Esophagus mucosa (tissue), 1 donor: ENCODE measurements at places on chromosomes 5 and 9.
A peak's percentile ranks its signal among the peaks of the same experiment; 100 is the strongest.

- ATAC-seq: peak; percentile 90
These were observed 14.3 kb downstream of the CD180 start for GRCh38 chr5:67182301-67182790.

- ATAC-seq: no peak
These were observed 218.4 kb downstream of the MED10 start for GRCh38 chr5:6159832-6160430.

DNA sequence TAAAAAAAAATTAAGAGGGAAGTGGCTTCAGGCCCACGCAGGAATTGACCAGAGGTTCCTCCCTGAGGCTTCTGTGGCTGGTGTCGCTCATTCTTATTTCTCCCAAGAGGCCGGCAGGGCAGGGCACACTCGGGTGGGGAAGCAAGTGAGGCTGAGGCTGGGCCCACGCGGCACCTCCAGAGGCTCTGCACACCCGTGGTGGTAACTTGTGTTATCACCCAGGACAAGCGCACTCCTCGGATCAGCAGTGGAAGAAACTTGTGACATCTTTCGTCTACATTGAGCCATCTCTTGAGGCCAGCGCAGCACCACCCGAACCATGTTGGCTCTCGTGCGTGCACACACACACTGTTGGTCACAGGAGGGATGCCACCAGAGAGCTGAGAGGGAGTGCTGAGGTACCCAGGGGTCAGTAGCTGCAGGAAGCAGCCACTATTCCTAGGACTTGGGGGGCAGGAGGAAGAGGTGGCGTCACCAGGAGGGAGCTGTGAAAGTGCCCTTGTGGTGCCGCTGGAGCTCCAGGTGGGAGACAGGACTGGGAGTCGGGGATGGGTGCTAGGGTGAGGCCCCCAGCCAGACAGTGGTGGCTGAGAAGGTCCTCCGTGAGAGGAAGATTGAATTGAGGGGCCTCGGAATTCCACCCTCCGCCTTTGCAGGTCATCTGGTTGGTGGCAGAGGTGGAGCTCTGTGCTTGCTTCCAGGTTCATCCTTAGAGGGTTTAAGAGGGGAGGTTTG lies 6.4 kb downstream of the NDUFS6 start:
- ATAC-seq: no peak

- ATAC-seq: no peak
These were observed 33.4 kb downstream of the SYK start for GRCh38 chr9:90834828-90835595.

- ATAC-seq: no peak
These were observed 177.3 kb upstream of the C9orf72 start for GRCh38 chr9:27750566-27750965.

- peak; percentile 28 for ATAC-seq
These were observed 631 bp downstream of the CFAP77 start for GRCh38 chr9:132410642-132411041.

DNA sequence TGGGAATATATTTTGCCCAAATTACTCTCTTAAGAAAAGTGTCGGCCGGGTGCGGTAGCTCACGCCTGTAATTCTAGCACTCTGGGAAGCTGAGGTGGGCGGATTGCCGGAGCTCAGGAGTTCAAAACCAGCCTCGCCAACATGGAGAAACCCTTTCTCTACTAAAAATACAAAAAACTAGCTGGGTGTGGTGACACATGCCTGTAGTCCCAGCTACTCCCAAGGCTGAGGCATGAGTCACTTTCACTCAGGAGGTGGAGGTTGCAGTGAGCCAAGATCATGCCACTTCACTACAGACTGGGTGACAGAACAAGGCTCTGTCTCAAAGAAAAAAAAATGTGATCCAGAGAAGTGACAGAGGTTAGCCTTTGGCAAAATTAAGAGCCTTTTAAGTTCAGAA lies 26.4 kb upstream of the TMEM171 start:
- peak; percentile 85 for ATAC-seq

DNA sequence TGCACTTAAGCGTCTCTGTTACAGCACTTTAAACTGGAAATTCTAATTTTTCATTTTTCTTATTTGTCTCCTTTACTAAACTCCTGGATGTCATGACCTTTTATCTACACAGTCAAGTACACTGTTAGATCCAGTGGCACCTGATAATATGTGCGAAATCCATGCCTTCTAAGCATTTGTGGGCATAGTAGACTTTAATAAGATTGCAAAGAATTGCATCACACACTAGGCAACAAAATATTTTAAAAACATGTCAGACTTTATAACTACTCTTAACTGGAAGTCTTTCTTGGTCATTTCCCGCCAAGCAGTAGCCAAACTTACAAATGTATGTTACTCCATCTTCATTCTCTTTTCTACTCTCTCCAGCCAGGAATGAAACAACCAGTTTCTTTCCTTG lies 5.0 kb upstream of the SPINK1 start:
- ATAC-seq: no peak

DNA sequence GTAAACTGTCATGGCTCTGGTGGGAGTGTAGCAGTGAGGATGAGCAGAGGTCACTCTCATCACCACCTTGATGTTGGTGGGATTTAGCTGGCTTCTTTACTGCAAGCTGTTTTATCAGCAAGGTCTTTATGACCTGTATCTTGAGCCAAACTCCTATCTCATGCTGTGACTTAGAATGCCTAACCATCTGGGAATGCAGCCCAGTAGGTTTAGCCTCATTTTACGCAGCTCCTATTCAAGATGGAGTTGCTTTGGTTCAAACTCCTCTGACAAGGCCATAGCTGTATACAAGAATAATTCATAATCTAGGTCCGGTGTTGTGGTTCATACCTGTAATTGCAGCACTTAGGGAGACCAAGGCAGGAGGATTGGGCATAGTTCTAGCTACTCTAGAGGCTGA lies 85.1 kb downstream of the ARRDC3 start:
- ATAC-seq: no peak

DNA sequence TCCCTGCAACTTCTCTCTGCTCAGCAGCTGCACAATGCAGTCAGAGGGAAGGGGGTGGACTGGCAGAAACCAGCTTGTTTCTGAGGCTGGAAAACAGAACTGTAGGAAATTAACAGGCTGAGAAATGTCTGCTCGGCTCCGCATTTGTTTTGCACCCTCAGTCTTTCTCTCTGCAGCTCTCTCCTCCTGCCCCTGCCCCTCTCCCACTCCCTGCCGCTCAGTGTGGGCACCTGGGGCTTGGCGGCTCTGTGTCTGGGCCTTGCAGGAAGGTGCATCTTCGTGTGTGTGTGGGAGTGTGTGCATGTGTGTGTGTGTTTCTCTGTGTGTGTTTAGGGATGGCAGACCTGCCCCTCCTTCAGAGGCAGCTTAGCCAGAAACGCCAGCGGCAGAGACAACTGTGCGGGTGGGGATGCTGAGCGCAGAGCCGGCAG lies 53.0 kb downstream of the PCDH1 start:
- ATAC-seq: no peak

DNA sequence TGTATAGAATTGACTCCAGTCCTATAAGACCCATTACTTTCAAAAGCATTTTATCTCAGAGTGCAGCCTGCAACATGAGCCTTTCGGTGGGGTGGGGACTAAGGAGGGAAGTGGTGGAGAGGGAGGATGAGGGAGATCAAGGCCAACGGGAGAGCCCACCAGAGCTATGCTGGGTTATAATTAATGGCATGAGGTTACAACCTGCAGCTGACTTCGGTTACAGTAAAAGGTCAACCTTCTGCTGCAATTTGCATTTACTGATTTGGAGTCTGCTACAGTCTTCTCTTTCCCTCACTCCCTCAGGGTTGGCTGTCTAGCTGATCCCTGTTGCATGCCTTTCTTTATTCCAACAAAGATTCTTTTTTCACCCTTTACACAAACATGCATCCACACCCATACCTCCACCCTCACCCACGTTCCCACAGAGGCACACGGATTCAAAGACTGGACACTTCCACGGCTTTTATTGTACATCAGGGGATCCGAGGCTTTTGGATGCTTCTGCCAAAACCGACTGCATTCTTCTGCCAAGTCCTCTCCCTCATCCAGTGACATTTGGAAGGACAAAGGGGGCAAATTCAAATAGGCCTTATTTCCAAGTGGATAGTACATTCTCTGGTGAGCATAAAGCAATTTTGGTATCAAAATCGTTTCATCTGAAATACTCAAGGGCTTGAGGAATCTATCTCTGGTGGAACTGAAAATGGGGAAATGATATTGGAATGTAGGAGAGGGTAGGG lies 381.2 kb downstream of the NFIB start:
- no peak for ATAC-seq

DNA sequence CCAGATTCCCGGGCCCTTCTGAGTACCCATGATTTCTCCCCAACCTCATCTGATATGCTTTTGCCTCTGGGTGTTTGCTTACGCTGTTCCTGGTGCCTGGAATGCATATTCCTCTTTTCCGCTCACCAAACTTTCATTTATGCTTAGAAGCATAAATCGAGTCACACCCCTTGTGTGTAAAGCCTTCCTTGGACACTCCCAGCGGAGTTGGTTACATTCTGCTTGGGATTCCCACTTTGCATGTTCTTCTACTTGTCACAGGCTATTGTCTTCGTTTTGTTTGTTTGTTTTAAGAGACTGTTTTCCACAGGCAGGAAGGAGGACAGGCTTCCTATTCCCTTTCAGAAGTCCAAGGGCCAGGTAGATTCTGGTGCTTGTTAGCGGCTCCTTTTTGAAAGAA lies 76.5 kb downstream of the SEC61B start:
- ATAC-seq: no peak

GRCh38 chr9:72213906-72214305 lies 64.7 kb downstream of the GDA start:
- ATAC-seq: no peak

GRCh38 chr9:87178302-87178701 lies 231.0 kb upstream of the GAS1 start:
- ATAC-seq: no peak

- ATAC-seq: no peak
These were observed 41.5 kb downstream of the HACD4 start for GRCh38 chr9:20989923-20990341.

GRCh38 chr9:130472184-130472705 lies 27.5 kb downstream of the ASS1 start:
- ATAC-seq: no peak

DNA sequence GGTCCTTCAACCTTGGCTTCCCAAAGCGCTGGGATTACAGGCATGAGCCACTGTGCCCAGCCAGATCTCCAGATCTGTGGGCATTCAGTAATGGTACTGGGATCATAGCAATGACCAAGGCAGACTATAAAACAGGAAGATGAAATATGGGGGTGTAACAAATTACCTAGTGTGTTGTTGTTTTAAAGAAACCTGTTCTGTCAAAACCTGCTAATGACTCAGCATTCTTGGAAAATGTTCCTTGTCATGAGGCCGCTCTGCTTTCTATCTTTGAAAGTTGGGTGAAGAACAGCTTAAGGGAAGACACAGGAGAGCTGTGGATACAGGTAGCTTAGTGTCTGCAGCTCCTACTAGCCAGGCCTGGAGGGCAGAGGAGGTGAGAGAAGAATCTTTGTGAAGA lies 19.4 kb downstream of the TARS1 start:
- peak; percentile 89 for ATAC-seq

DNA sequence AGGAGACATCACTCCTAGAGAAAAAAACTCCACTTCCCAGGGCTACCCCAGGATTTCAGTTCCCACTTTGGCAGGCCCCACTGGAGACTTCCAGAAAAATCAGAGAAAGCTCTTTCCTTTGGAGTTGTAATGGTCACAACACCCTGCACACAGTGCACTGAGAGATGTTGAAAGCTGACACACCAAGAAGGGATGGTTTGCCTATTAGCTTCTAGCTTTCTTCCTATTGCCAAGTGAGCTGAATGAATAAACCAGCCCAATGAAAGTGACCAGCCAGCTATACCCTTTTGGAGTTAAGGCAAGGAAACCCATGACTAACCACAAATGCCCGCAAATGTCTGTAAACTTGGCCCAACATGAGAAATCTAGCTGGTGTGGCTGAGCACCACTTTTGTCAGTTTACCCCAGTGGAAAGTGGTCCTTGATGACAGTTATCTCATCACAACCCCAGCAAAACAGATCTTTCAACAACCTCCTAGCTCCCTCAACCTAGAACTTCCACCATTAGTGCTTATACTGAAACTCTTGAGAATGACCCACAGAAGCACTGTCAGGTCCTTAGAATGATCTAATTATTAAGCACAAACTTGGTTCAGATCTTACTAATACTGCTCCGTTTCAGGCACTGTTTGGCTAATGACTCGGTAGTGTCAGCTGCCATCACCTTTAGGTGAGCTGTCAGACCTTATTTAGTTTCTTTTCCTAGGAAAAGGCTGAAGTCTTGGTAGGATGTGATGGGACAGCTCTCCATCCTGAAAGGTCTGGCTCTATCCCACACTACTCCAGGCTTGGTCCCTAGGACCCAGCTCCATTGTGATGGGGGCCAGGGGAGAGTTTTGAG lies 11.2 kb downstream of the IRF1 start:
- no peak for ATAC-seq

DNA sequence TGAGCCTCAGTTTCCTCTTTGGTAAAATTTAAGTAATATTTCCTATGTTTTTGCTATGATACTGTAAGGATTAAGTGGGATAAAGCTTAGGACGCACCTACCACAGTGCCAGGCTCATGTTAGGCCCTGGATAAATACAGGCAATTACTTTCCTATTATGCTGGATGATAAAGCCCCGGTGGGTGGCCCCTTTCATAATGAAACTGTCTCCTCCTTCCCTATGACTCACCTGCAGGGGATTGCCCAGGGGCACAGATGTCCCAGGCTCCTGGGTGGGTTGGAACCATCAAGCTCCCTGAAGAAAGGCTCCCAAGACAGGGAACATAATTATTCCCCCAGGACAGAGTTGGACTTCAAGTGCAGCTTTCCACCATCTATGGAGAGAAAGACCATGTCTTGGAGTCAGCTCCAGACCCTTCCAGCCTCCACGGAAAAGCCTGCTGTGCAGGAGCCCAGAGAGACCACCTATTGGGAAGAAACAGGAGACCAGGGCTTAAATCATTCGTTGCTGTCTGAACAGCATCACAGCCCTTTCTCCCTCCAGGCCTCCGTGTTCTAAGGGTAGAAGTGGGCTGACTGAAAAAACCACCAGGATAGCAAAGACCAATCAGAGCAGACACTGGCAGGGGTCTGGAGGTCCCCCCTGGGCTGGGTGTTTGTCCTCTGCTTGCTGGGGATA lies 43.2 kb upstream of the FOXE1 start:
- no peak for ATAC-seq

DNA sequence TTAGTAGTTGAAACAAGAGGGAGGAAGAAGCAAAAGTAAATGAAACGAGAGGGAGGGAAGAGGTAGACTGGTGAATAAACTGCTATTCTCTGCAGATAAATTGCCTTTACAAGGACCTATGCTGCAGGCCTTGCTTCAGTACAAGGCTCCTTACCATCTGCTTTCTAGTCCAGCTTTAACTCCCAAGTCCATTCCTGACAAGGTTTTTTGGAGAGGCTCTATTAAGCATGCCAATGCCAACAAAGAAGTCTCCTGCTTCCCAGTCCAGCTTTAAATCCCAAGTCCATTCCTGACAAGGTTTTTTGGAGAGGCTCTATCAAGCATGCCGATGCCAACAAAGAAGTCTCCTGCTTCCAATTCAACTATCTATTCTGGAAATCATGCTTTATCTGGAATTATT lies 244.9 kb downstream of the GABRB2 start:
- ATAC-seq: no peak

GRCh38 chr5:153099328-153099727 lies 391.1 kb upstream of the GRIA1 start:
- ATAC-seq: no peak

GRCh38 chr5:112669328-112669963 lies 68.2 kb upstream of the APC start:
- ATAC-seq: no peak

- peak; percentile 31 for ATAC-seq
These were observed 501.7 kb downstream of the ARHGEF28 start for GRCh38 chr5:74127381-74128320.

GRCh38 chr9:70340572-70340971 lies 73.9 kb downstream of the KLF9 start:
- ATAC-seq: no peak

GRCh38 chr9:87657190-87657589 lies 68.7 kb upstream of the CTSL start:
- no peak for ATAC-seq
